ENCODE measurements at places on chromosomes 4 and X. TPM values are rescaled to one million over a fixed set of nuclear protein-coding genes. Genes with fewer than 3 reads are reported as not detected.

- DNase-seq = no peak
Observed at GRCh38 chr4:55617587-55618197, 18.4 kb downstream of the NMU start.

DNA sequence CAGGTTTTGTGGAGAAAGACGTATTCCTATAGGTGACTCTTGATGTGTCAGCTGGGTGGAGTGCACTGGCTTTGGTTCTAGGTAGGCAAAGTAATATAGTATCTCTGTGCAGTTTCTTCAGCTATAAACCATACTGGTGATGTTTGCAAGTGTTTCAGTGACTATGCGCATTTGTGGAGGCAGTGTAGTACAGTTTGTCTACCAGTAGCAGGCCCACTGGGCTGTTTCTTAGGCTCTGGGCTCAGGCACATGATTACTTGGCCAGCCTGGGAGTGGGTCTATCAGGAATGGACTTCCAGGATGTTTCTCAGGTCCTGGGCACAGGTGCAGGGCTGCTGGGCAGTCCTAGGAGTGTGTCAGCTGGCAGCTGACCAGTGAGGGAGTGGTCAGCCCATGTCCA is 51.9 kb upstream of the INTU start:
- no peak for DNase-seq

The FHIP1A gene
- polyA plus RNA-seq = 15.5 TPM

The NOX1 gene
- 0.25 TPM for polyA plus RNA-seq

- DNase-seq = no peak
Observed at GRCh38 chrX:131054906-131055305, 3.2 kb upstream of the ARHGAP36 start.

DNA sequence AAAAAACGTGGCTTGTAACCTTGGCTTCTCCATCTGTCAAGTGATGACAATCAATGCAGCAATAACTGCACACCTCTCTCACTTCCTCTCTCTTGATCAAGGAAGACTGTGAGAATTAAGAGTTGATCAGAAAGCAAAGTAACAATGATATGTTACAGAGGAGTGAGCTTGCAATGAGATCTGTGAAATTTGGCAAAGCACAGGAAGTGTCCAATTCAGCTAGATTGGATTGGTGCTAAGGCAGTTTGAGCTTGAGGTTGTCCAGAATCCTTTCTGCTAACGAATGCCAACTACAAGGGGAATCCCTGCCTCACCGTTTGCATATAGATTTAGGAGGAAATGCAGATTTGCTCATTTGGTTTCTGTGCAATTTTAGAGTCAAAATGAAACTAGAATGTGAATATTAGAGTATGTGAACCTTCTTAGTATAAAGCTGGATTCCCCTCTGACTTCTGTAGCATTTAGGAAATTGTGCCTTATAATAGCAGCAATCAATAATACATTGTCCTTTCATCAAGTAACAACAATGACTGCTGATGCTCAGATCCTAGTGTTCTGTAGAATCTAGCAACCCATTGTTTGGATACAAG is 346.4 kb downstream of the PTTG2 start:
- DNase-seq = no peak

- no peak for DNase-seq
Observed at GRCh38 chr4:101222156-101222845, 125.0 kb downstream of the PPP3CA start.

The ADH7 gene
- not detected for polyA plus RNA-seq

The EDA2R gene
- polyA plus RNA-seq = 1.8 TPM

- peak; percentile 59 for DNase-seq
Observed at GRCh38 chr4:76305971-76306881, at the start of gene STBD1. TSS of gene STBD1 (plus strand) at chr4:76306733. CDS start at chr4:76306770, 37 bp downstream.

GRCh38 chr4:152422817-152423320 is 113.0 kb downstream of the FBXW7 start:
- no peak for DNase-seq

The KIAA1210 gene
- polyA plus RNA-seq = 0.12 TPM

The IL2 gene
- polyA plus RNA-seq = not detected

The SRPX2 gene
- 21.0 TPM for polyA plus RNA-seq

DNA sequence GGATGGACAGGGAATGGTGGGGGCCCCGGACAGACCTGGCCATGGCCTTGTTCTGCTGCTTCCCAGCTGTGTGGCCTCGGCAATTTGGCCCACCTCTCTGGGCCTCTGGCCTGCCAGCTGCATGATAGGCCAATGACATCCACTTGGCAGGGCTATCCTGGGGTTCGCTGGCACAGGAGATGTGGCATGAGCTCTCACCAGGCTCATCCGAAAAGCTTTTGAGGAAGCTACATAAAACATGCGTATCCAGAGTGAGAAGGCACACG is 18.1 kb downstream of the SH3TC1 start:
- DNase-seq = no peak

The APBB2 gene
- polyA plus RNA-seq = 42.1 TPM

Data from hindlimb muscle (tissue), 1 donor.